Activated CD4-positive, alpha-beta memory T cell treated with anti-CD3 and anti-CD28 coated beads for 36 hours (primary cell): ENCODE measurements at places on chromosomes 6 and 20. TPM values are rescaled to one million over a fixed set of nuclear protein-coding genes. Genes with fewer than 3 reads are reported as not detected.
A peak's percentile ranks its signal among the peaks of the same experiment; 100 is the strongest.

- H3K27me3 ChIP-seq, result no peaks in the 10 kb centered on the region
- no peak for DNase-seq
- H3K4me1 ChIP-seq, result no peaks in the 10 kb centered on the region
- no peak overlapping the region for H3K27ac ChIP-seq
Observed at GRCh38 chr20:20528861-20529260, 161.0 kb downstream of the INSM1 start.

GRCh38 chr6:113031591-113032238 lies 684.6 kb downstream of the RFPL4B start:
- no peak for DNase-seq
- H3K27me3 ChIP-seq, result no peaks in the 10 kb centered on the region
- no peak overlapping the region for H3K4me3 ChIP-seq
- H3K27ac ChIP-seq, result no peak overlapping the region
- H3K4me1 ChIP-seq, result no peaks in the 10 kb centered on the region

- H3K4me3 ChIP-seq, result no peak overlapping the region
- no peak overlapping the region for H3K27ac ChIP-seq
- H3K27me3 ChIP-seq, result no peaks in the 10 kb centered on the region
- DNase-seq, result no peak
- H3K4me1 ChIP-seq, result peaks cover 47% of the 10 kb centered on the region
Observed at GRCh38 chr6:16624636-16625290, 136.5 kb downstream of the ATXN1 start.

GRCh38 chr6:144392536-144392935 lies 107.4 kb downstream of the UTRN start:
- no peak overlapping the region for H3K27ac ChIP-seq
- no peak overlapping the region for H3K4me3 ChIP-seq
- peaks cover 35% of the 10 kb centered on the region for H3K4me1 ChIP-seq
- no peaks in the 10 kb centered on the region for H3K27me3 ChIP-seq

DNA sequence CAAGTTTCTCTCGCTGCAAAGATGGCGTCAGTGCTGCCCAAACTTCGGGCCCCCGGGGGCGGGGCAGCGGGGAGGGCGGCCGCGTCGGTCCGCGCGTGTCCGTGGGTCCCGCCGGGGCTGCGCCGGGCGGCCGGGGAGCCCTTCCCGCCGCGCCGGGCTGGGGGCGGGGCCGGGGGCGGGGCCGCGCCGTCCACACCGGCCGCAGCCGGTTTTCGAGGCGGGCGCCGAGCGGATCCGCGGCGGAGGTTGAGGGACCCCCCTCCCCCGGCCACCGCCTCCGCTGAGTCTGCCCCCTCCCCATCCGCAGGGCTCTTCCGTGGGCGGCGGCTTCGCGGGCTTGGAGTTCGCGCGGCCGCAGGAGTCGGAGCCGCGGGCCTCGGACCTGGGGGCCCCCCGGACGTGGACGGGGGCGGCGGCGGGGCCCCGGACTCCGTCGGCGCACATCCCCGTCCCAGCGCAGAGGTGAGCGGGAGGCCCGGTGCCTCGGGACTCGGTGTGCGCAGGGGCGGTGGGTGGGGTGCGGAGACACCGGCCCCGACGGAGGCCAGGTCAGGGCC lies 572 bp downstream of the SLC2A4RG start:
- H3K27ac ChIP-seq, result no peak overlapping the region
- H3K4me1 ChIP-seq, result peaks cover 19% of the 10 kb centered on the region
- H3K4me3 ChIP-seq, result peak overlapping the region; percentile 64
- peaks cover 5% of the 10 kb centered on the region for H3K36me3 ChIP-seq
- peak; percentile 59 for DNase-seq
- no peaks in the 10 kb centered on the region for H3K27me3 ChIP-seq

DNA sequence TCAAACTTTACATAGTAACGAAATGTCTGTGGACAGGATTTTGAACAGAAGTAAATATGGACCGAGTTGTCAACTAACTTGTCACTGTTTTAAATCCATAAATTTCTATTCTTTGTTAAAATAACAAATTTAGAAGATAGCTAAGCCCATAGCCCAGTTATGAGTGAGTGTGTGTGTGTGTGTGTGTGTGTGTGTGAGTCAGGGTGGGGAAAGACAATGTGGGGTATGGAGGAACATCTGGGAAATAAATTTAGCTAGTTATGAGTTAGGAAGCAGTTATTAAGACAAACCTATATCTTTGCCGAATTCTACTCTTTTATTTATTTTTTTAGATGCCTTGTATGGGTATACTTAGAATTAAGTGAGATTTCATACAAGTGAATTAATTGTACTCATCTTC lies 9.0 kb downstream of the TPBG start:
- H3K27me3 ChIP-seq, result peaks cover 4% of the 10 kb centered on the region
- no peak for DNase-seq
- no peak overlapping the region for H3K4me3 ChIP-seq
- H3K36me3 ChIP-seq, result no peaks in the 10 kb centered on the region

DNA sequence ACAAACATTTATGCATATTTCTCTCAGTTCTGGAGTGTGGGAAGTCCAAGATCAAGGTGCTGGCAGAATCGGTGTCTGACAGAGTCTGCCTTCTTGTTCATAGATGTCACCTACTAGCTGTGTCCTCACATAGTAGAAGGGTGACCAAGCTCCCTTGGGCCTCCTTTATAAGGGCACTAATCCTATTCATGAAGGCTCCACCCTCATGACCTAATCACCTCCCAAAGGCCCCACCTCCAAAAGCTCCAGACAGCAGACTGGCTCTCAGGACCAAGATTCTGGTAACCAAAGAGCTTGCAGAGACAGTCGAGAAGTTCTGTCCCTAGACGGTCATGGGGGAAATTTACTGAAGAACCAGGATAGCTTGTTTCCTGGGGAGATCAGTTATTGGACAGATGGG lies 139.1 kb downstream of the COL9A1 start:
- H3K4me1 ChIP-seq, result peaks cover 3% of the 10 kb centered on the region
- no peaks in the 10 kb centered on the region for H3K36me3 ChIP-seq
- no peak overlapping the region for H3K4me3 ChIP-seq
- DNase-seq, result no peak

DNA sequence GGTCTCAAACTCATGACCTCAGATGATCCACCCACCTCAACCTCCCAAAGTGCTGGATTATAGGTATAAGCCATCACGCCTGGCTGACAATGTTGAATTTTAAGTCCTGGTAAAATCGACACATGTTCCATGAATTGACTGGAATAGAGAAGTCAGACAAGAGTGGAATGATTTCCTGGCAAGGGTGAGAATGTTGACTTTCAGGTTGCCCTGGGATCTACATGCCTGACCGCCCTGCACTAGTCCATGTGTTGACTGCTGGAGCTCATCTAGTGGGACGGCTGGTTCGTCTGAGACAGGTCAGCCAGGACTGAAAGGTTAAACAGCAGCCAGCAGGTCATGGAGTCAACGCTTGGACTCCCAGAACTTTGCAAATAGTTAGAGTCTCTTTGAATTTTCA lies 88.8 kb downstream of the SASH1 start:
- no peaks in the 10 kb centered on the region for H3K36me3 ChIP-seq
- no peak overlapping the region for H3K4me3 ChIP-seq
- peaks cover 1% of the 10 kb centered on the region for H3K4me1 ChIP-seq
- H3K27me3 ChIP-seq, result peaks cover 4% of the 10 kb centered on the region
- no peak for DNase-seq

- H3K4me1 ChIP-seq, result no peaks in the 10 kb centered on the region
- no peaks in the 10 kb centered on the region for H3K27me3 ChIP-seq
- no peak overlapping the region for H3K4me3 ChIP-seq
Observed at GRCh38 chr20:19223640-19224039, 11.2 kb downstream of the SLC24A3 start.

NOX3 gene
- not detected for total RNA-seq

ZC3H12D gene
- 129 TPM for total RNA-seq

C2 gene
- total RNA-seq, result 0.97 TPM

TP53TG5 gene
- total RNA-seq, result 0.24 TPM

PRL gene
- total RNA-seq, result not detected

RBPJL gene
- total RNA-seq, result not detected

TMEM63B gene
- 13.0 TPM for total RNA-seq
